ENCODE measurements at places on chromosomes 2 and 18.

- no peak for DNase-seq
Measured at GRCh38 chr2:64989982-64990614, 899 bp downstream of the SLC1A4 start.

GRCh38 chr2:43934567-43934966, 61.2 kb downstream of the LRPPRC start:
- peak; percentile 59 for DNase-seq

DNA sequence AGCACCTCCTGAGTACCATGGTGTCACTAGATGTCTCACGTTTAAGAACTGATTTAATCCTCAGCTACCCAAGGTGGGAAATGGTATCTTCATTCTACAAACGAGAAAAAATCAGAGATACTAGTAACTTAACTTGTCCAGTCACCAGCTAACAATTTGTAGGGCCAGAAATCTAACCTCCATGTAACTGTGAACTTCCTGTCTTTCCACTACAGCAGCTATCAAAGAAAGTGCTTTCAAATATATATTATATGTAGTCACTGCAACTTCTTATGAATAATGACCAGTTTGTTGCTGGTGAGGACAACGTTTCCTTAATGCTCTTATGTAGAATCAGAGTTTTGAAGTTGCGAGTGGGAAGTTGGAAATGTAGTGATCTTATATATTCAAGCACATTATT, 1.9 kb downstream of the REV1 start:
- peak; percentile 32 for DNase-seq

DNA sequence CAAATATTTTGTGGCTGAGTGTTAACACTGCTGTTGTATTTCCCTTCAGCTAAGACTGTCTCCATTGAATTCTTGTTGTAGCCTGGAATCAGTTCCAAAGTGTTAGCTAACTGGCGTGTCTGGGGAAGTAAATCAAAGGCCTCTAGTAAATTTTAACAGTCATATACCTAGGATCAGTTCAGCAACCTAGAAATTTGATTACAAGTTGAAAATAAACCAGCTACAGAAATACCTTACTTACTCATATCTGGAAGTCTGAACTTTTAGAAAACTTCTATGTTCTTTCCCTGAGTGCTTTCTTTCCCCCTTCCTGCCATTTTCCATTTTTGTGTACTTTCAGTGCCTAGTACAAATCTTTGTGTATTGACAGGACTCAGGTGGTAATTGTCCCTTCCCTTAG, 396.7 kb upstream of the DCC start:
- DNase-seq, result no peak
